ENCODE measurements at places on chromosomes 5 and 9.

DNA sequence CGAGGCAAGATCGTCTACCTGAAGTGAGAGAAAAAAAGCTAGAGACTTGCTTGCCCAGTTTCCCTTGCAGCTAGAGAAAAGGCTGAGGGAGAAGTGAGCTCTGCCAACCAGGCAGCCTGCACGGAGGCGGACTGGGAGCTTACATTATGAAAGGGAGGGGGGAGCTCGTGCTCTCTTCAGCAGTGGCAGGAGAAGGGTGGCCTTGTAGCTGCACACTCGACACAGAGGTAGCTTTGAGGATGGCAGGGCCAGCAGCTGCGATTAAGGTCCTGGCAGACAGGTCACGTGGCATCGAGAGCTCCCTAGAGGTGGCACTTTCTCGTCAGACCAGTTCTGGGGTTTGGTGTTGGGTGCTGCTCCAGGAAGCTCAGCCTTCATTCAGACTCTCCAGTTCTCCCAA, 26.7 kb downstream of the APBA1 start:
- no peak for DNase-seq

- DNase-seq: no peak
Measured at GRCh38 chr5:129438322-129438721, 21.8 kb upstream of the ADAMTS19 start.

DNA sequence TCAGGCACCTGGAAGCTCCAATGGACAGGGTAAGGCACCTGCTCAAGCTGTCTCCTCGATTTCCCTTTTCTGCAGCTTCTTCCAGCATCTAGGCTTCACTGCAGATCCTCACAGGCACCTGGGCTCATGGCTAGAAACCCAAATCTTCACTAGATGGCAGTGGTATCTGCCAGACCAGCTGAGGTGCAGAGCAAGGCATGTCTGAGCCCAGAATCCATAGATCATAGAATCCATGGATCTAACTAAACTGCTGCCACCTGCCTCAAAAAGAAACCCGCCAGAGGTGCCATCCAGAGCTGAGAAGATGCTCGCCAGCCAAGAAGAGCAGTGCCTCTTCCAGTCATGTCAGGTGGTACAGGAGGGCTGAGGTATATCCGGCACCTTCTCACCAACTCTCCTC, 6.9 kb downstream of the SHC3 start:
- no peak for DNase-seq

DNA sequence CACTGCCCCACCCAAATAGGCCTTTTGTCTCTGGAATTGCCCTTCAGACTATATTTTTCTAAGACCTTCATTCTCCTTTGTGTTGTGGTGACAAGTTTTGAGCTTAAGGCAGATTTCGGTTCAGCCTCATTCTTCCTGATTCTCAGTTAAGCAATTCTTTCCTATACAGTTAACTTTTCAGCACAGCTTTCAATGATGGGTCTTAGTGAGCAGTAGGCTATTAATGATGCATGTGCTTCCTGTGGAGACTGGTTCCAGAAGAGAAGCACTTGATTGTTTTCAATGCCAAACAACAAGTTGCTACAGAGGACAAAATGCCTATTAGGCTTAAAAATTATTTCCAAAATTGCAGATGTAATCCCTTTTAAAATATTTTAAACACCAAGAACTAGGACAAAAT, 47.7 kb upstream of the TLX3 start:
- DNase-seq: no peak

- no peak for DNase-seq
Measured at GRCh38 chr5:116329503-116329902, 244.7 kb downstream of the COMMD10 start.

- DNase-seq: no peak
Measured at GRCh38 chr9:18501949-18502348, 28.0 kb downstream of the ADAMTSL1 start.

- no peak for DNase-seq
Measured at GRCh38 chr9:116286297-116286696, 132.7 kb downstream of the PAPPA start.

DNA sequence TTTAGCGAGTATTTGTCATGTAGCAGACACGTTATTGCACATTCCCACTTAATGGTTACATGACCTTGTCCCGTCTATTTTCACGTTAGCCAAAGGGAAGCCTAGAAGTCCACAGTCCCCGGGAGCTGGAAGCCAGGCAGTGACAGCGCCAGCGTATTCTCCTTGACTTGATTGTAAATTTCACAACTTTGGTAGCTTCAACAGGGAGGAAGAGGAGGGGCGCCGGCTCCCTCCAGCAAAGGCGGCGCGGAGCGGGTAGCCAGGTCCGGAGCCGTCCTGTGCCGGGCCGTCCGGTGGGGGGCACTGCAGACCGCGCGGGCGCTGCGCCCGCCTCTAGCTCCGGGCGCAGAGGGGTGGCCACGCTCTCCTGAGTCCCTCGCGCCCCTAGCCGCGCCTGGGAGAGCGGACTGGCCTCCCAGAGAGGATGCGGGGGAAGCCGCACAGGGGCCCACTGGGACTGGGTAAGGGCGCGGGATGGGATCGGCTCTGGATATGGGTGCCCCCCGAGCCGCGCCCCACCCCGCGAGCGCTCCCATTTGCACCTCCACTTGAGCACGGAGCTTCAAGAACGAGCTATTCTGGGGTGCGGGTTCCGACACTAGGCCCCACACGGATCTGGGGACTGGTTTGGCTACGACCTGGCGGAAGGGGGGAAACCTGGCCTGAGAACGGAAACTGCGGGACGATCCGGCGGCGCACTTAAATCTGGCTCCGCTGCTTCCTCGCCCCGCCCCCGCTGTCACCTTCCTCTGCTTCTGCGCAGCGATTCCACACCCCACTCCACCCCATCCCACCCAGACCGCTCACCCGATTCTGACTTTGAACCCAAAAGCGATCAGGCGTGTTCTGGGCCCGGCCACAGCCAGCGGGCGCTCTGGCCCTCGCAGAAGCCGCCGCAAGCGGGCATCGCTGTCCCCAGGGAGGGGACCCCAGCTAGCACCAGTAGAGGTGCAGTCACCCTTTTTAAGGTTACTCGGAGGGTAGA, 23.8 kb downstream of the KLF4 start:
- DNase-seq: no peak

DNA sequence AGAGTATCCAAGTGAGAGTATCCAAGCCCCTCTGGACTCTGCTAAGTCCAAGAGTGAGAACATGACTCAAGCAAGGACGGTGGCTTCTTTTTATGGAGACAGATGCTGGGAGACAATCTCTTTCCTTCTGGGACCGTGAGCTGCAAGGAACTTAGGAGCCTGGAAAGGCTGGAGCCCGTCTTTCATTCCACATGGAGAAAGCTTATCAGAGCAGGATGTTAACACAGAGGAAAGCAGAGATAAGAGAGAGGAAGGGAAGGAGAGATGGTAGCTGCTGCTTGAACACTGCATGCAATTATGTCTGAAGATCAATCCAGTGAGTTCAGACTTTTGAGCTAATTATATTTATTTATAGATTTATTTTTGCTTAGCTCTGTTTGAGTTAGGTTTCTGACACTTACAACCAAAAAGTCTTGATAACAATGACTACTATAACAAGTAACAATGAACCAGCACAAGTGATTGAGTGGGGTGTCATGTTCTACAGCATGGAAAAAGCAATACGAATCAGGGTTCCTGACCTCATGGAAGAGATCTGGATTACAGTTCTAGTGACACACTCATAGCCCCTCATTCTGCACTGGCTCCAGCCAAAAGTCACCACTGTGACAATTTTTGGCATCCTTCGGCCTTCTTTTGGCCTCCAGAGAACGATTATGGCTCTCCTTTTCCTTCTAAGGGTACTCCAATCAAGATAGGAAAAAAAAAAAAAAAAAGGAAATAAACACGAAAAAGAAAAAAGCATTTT, 71.5 kb downstream of the PRLR start:
- no peak for DNase-seq

DNA sequence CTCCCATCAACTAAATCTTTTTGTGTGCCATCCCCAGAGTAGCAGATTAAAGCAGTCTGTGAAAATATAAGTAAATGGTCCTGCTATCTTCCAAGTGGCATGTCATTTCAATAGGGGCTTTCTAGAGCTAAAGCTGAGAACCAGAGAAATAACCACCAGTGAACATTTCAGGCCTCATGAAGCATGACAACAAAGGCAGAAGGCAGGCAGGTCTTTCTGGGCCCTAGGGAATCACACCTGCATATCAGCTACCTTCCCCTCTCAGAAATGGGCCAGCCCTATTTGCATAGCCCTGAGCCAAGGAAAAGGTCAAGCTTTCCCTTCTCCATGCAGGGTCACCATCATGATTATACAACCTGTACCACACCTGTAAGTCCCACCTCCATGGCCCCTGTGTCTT, 205.3 kb downstream of the DEPDC1B start:
- no peak for DNase-seq

GRCh38 chr9:88776717-88777497, 214.4 kb upstream of the S1PR3 start:
- peak; percentile 74 for DNase-seq

DNA sequence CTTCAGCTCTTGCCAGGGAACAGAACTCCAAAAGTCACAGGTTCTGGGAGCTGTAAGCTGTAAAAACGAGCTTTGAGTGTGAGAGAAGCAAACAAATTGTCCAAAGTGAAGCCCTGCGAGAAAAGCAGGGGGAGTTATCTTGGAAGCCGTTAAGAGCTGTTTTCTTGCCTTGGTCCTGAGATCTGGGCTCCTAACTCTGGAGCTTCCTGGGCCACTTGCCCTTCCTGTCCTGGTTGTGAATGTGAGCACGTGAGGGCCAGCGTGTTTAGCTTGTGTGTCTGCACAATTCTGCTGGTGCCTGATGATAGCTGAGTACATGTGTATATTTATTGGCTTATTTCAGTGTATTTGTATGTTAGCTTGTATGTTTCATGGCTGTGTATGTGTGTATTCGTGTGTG, 40.5 kb downstream of the DAB2IP start:
- no peak for DNase-seq

DNA sequence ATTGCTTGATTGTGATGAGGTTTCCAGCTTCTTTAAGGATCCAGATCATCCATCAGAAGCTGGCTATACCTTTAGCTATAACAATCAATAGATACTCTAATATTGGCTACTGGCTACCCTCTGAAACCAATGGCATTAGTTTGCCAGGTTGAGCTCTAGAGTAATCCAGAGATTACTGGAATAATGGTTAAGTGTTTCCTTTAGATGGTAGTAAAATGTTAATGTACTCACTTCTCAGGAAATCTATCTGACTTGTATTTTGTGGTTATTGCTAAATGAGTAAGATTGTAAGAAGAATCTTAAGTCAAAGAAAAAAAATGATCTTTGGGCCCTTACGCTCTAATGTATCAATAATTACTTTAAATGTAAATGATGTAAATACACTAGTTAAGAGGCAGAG, 57.6 kb upstream of the OTP start:
- no peak for DNase-seq

GRCh38 chr9:6973762-6974161, 216.0 kb downstream of the KDM4C start:
- no peak for DNase-seq

DNA sequence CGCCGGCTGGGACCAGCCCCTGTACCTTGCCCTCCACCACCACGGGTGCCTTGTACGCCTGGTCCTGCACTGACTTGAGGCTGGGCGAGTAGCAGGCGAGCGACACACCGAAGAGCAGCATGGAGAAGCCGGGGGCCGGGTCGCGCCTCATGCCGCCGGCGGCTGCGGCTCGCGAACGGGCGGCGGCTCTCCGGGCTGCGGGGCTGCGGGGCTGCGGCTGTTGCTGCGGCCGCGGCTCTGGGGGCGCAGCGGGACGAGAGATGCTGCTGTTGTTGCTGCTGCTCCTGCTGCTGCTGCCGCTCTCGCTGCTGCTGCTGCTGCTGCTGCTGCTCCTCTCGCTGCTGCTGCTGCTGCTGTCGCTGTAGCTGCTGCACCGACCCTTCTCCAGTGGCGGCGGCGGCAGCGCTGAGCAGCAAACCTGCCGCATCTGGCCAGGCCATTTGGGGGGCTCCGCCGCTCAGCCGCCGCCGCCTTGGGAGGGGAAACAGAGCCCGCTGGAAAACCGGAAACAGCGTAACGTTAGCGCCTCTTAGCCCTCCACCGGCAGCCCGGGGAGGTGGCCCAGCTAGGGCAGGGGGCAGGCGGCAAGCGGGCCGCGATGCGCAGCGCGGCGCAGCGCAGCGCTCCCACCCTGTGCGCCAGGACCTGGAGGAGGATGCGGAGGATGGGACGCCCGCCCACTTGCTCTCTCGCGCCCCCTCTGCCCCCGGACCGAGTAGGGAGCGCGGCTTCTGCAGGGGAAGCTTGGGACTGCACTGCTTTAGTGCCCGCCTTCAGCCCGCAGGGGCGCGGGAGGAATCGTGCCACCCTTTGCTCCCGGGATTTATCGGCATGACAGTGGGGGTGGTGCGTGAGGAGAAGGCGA, at the start of gene NRG2:
Gene NRG2, minus strand, starts transcription at position 657 of the 865 bp plus-strand sequence.
- DNase-seq: no peak

GRCh38 chr5:72600391-72600981, 93.3 kb upstream of the ZNF366 start:
- no peak for DNase-seq

- DNase-seq: peak; percentile 15
Measured at GRCh38 chr5:170791325-170791954, 7.9 kb downstream of the GABRP start.

- no peak for DNase-seq
Measured at GRCh38 chr5:115496936-115497576, 47.5 kb downstream of the FEM1C start.

- DNase-seq: no peak
Measured at GRCh38 chr9:121778252-121779225, 127.1 kb downstream of the DAB2IP start.

GRCh38 chr5:54673523-54674225, 156.1 kb downstream of the SNX18 start:
- no peak for DNase-seq

GRCh38 chr9:91795598-91796241, 154.3 kb downstream of the ROR2 start:
- no peak for DNase-seq

DNA sequence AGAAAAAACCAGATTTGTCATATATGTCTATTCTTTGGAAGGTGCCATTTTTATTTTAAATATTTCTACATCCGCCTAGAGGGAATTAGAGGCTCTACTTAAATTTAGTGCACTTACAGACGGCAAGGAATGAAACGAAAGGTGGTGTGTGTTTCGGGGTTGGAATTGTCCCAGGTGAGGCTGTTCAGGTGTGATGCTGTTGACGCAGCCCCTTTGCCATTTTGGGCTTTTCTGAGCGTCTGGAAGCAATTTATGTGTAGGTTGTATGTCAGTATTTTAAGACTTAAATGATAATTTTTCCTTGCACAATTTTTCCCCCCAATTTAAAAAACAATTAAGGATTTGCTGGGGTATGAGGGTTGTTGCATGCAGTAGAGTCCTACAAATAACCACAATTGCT, 2.0 kb downstream of the TENT4A start:
- no peak for DNase-seq

GRCh38 chr5:150006318-150006717, 5.8 kb downstream of the HMGXB3 start:
- DNase-seq: no peak

DNA sequence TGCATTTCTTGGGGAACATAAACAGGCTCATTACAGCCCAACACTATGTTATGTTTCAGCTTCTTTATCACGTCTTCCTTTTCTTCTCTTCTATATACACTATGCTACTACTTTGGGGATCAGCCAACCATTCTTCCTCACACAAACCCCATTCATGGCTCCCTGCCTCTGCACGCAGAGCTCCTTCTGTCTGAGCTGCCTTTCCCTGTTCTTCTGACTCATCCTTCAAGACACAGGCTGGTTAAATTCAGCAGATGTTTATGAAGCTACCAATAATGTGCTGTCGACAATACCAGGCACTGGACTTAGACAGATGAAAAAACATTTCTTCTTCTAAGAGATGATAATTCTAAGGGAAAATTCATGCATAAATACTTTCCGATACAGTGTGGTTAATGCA, 102.5 kb upstream of the TXNDC8 start:
- DNase-seq: no peak
